ENCODE measurements at places on chromosomes 1 and 21. TPM values are rescaled to one million over a fixed set of nuclear protein-coding genes. Genes with fewer than 3 reads are reported as not detected.

- DNase-seq, result no peak
Measured at GRCh38 chr1:192147696-192148095, 10.6 kb upstream of the RGS18 start.

DNA sequence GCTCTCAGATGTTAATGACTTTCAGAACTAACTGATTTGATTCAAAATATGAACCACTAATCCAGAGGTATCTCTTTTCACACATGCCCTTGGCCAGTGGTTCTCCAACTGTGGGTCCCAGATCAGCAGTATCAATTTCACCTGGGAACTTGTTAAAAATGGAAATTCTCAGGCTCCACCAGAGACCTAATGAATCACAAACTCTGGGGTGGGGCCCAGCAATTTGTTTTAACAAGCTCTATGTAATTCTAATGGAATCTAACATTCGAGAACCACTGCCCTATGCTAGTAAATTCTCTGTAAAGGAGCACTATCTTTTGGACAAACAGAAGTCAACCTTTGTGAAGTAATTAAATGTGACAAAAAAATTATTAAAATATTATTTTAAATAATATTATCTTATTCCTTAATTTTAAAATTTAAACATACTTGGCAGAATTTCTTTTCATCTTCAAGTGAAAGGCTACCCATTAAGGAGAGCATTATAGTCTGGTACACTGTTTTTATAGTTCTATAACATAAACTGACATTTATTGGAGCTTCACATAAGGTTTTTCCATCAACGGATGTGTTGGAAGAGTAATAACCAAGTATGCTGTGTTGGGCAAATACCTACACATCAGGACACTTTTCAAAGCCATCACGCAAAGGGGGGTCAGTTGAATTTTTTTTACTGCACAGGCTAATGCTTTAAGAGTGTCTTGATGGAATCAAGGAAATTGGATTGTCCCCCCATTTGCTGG is 130.4 kb downstream of the LHX4 start:
- no peak for DNase-seq

DNA sequence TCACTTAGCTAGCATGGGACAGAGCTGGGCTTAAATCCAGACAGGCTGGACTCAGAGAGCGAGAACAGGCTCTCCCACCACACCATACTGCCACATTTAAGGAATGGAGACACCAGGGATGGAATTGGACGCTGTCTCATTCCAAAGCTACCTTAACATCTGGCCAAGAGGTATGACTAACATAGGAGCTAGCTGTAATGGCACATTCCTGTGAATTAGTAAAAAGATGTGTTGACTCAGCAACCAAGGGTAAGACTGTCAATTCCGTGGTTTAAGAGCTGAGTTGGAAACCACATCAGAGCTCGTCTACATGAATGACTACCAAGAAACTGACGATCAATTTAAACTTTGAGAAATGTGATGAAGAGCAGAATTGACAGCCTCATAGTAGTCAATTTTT is 8.3 kb upstream of the TNFRSF9 start:
- DNase-seq, result no peak

- DNase-seq, result no peak
Measured at GRCh38 chr1:229479660-229480399, 28.3 kb downstream of the NUP133 start.

DNA sequence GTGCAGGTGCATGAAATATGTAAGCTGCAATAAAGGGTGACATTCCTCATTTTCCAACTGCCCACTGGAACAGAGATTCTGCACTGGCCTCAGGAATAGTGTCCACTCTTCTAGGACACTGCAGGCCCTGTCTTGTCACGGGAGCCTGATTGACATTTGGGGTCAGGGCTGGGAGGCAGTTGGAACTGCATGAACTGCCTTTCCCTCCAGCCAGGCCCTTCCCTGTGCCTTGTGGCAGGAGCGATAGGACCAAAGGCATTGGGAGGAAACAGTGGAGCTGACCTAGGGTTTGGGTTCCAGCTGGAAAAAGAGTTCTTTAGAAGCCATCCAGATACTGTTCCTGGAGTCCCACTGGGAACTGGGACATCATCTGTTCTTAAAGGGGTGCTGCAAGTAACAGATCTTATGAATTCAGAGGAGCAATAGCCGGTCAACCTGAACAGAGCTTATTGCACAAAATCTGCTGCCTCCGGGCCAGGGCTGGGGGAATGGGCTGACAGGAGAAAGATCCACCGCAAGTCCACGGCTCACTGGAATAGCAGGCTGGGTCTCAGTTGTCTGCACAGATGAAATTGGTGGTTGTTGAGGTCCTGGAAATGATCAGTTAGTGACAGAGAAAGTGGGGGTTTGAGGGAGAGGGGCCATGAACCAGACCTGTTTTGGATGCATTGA is 451.7 kb downstream of the CAMTA1 start:
- no peak for DNase-seq

DNA sequence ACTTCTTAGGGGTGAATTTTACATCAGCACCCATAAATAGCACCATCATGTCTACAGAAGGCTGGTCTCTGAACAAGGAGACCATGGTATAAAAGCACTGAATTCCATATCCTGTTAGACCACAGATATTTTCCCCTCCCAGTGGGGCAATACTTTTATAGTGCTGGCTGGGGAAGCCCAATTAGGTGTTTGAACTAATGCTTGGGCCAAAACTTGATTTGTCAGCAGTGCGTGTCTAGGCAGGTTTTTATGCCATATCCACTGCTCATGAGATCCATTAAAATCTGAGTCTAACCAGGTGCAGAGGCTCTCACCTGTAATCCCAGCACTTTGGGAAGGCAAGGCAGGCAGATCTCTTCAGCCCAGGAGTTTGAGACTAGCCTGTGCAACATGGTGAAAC is 623.0 kb downstream of the NPHP4 start:
- no peak for DNase-seq

DNA sequence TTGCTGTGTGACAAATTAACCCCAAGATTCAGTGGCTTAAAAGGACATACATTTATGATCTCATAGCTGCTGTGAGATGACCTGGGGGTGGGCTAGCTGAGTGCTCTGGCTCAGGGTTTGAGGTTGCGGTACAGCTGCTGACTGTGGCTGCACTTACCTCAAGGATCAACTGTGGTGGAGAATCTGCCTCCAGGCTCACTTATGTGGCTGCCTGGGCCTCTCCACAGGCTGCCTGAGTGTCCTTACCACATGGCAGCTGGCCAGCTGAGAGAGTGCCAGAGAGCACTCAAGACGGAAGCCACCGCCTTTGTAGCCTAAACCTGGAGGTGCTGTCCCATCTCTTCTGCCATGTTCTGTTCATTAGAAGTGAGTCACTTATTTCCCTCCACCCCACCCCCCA is 5.7 kb downstream of the LRRC71 start:
- peak; percentile 30 for DNase-seq

DNA sequence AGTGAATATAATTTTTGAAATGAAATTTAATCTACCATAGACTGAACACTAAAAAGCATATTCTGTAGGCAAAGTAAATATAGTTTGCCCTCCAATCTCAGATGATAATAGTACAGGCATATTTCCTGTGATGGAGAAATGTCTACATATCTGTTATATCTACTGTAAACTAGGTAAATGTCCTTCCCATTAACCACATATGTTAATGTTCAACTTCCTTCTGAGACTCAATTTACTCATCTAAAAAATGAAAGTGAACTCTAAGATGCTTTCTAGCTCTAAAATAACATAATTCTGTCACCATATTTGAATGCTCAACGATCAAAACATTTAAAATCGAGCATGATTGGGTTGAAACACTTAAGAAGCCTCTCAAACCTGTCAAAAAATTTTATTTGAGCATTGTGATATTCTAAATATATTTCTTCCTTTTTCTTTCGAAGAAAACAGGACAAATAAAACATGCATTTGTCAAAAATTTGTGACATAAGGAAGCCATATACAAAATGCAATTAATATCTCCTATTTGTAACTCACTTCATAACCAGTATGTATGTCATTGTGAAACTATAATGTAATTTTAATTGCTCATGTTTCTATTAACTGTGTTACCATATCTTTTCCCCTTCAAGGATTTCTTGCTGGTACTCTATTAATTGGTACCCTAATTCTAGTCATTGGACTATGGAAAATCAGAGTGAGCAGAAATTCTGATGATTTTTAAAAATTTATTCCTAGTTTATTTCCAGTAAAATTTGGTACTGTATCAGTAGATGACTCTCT is 34.2 kb downstream of the CD55 start:
- no peak for DNase-seq

DNA sequence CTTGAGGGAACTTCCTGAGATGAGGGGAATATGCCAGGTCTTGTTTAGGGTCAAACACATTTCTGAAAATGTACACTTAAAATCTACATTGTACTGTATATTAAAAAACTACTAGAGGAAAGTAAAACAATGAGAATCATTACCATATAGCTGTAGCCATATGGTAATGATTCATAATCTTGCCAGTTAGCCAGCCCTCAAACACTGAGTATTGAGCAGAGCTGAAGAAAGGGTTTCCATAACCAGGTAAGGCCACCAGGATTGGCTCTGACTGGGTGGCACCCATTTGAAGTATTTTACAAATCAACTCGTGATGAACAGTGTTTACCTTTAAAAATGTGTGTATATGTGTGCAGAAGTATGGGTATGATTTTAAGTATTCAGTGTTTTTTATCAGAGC is 226.7 kb downstream of the SLC45A1 start:
- DNase-seq, result no peak

DNA sequence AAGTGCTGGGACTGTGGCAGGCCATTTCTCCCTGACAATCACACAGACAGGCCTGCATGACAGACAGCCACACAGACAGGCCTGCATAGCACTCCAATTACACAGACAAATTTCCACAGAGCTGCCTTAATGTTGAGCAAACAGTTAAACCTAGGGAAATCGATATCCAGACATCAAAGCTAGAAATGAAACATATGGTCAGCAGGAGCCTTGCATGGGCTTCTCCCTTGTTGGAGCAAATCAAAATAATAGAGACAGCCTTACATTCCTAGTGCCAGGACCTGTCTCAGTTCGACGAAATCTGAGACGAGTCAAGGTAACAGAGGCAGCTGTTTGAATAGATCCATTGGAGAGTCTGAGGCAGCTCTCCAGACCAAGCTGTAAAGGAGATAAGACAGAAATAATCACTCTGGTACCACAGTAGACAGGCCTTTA is 42.4 kb downstream of the OLFML3 start:
- peak; percentile 22 for DNase-seq

DNA sequence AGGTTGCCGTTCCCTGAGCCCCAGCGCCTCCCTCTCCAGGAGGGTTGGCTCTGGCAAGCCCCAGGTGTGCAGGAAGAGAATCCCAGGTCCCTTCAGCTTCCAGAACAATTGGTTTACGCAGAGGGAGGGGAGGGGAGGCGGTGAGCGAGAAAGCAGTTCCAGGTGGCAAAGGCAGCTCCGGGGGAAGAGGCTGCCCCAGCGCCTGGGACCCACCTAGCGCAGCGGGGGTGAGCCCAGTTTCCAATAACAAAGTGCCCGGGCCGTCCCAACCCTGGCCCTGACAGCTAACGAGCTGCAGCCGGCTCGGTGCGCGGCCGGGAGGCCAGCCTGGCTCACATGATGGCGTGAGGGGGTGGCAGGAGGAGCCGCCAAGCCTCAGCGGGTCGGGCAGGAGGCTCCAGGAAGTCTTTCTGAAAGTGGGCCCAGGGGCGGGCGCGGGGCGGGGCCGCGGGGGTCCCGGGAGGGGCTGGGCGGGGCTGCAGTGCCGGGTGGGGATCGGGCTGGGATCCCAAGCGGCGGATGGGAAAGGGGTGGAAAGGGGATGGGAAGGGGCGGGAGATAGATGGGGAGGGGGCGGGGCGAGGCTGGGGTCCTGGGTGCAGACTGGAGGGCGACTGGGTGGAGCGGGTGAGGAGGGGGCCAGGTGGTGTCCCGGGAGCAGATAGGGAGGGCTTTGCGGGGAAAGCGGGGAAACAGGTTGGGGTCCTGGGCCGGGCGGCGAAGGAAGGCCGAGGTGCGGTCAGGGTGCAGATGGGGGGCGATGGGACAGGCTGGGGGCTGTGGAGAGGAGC is 22.8 kb downstream of the DHRS3 start:
- DNase-seq, result peak; percentile 56

DNA sequence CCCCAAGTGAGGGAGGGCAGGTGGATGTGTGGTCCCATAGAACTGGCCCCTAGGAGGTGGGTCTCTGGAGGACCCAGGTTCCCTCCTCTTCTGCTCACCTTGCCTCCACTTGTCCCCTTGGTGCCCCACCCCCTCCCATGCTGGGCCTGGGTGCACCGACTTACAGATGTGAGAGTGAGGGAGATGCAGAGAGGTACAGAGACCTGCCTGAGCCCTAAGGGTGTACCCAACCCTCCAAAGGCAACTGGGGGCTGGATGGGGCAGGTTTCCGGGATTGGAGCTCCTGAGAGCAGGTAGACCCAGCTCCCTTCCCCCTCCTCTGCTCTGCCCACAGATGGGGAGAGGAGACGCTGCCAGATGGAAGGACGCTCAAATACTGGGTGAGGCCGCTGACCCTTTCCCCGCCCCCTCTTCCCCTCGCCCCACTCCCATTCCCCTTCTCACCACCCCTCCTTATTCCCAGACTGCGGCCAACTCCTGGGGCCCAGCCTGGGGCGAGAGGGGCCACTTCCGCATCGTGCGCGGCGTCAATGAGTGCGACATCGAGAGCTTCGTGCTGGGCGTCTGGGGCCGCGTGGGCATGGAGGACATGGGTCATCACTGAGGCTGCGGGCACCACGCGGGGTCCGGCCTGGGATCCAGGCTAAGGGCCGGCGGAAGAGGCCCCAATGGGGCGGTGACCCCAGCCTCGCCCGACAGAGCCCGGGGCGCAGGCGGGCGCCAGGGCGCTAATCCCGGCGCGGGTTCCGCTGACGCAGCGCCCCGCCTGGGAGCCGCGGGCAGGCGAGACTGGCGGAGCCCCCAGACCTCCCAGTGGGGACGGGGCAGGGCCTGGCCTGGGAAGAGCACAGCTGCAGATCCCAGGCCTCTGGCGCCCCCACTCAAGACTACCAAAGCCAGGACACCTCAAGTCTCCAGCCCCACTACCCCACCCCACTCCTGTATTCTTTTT is 10.3 kb downstream of the TINAGL1 start:
- DNase-seq, result no peak

GRCh38 chr21:29433366-29434059 is 134.8 kb downstream of the BACH1 start:
- no peak for DNase-seq

The MIER1 gene
- total RNA-seq, result 14.8 TPM

The HFM1 gene
- total RNA-seq, result 1.3 TPM

The TAS1R1 gene
- not detected for total RNA-seq

The ATXN7L2 gene
- 12.1 TPM for total RNA-seq

The PTGFRN gene
- total RNA-seq, result 1.5 TPM

The LINGO4 gene
- total RNA-seq, result 4.2 TPM

The TMCC2 gene
- 6.5 TPM for total RNA-seq

The TAL1 gene
- total RNA-seq, result 0.69 TPM

The ANGPTL3 gene
- 0.71 TPM for total RNA-seq
